Mammary epithelial cell (primary cell): ENCODE measurements at places on chromosomes 6 and 20. TPM values are rescaled to one million over a fixed set of nuclear protein-coding genes. Genes with fewer than 3 reads are reported as not detected.
A peak's percentile ranks its signal among the peaks of the same experiment; 100 is the strongest.

The FAM83D gene
- 3.7 TPM for total RNA-seq

The CYP24A1 gene
- 6.2 TPM for total RNA-seq

The GFRAL gene
- not detected for total RNA-seq

The NELFE gene
- 77.7 TPM for total RNA-seq

DNA sequence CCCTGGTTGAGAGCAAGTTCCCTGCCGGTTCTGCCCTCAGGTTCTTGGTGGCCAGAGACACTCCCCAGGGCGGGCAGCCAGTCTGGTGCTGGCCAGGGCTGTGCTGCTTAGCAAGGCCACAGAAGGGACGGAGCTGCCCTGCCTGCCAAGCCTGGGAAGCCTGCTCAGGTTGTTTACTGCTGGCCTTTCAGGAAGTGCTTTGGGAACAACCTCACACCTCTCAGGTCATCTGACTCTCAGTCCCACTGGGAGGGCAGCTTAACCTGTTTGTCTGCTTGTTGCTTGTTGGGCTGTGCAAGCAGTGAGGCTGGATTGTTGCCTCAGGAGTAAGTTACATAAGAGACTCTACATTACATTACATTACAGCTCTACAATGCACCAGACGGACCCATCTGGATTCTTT, 75.8 kb upstream of the AFDN start:
- DNase-seq: peak; percentile 13

The PDSS2 gene
- total RNA-seq: 10.6 and 10.7 TPM in 2 replicates
